HuH-7.5 (cell line): ENCODE measurements at places on chromosomes 7 and 10.
A peak's percentile ranks its signal among the peaks of the same experiment; 100 is the strongest.

- DNase-seq: no peak
These were observed 37.7 kb downstream of the SNX13 start for GRCh38 chr7:17902599-17902998.

DNA sequence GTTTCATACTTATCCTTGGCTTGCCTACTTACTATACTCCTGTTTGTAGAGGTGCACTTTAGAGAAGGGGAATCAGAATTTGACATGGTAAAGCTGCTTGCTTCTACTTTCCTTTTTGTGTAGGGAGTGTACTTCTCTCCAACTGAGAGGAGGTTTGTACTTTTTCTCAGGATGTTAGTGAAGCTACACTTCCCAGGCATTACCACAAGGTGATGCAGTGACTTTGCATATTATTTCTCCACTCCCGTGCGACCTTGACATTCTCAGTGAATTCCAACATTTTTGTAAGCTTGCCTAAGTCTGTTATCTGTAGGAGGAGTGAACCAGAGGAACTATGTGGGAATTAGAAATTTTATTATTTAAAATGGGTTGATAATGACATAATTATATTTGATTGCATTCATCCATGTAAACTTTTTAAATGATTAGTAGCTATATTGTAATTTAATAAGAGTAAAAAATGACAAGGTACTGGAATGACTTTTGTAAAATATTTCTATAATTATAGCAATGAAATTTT is 5.2 kb downstream of the TAX1BP1 start:
- DNase-seq: peak; percentile 46

- DNase-seq: no peak
These were observed 290.6 kb downstream of the SORCS3 start for GRCh38 chr10:104931612-104932134.

DNA sequence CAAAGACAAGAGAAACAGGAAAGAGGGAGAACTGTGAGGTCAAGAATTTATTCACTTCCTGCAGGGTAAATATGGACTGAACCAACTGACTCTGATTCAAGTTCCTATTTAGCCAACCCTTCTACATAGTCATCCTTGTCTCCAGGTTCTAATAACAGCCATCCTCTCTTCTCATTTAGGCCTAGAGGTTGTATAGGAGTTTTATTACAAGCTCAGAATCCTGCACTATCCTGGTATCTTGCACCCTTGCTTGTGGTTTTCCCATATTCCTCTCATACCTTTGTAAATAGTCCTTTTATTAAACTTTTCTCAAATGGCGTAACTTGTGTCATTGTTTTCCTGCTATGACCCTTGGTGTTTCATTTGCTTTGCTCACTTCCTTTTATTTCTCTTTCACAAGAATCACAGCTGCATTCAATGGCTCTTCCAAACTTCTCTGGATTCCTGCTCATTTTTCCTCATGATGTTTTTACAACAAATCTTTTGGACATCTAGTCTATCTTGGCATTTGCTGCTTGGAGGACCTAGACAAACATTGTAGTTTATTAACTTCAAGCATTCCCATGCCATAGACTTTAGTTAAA is 12.4 kb upstream of the OR2A5 start:
- no peak for DNase-seq
